ENCODE measurements at places on chromosomes 5 and 9. TPM values are rescaled to one million over a fixed set of nuclear protein-coding genes. Genes with fewer than 3 reads are reported as not detected.

DNA sequence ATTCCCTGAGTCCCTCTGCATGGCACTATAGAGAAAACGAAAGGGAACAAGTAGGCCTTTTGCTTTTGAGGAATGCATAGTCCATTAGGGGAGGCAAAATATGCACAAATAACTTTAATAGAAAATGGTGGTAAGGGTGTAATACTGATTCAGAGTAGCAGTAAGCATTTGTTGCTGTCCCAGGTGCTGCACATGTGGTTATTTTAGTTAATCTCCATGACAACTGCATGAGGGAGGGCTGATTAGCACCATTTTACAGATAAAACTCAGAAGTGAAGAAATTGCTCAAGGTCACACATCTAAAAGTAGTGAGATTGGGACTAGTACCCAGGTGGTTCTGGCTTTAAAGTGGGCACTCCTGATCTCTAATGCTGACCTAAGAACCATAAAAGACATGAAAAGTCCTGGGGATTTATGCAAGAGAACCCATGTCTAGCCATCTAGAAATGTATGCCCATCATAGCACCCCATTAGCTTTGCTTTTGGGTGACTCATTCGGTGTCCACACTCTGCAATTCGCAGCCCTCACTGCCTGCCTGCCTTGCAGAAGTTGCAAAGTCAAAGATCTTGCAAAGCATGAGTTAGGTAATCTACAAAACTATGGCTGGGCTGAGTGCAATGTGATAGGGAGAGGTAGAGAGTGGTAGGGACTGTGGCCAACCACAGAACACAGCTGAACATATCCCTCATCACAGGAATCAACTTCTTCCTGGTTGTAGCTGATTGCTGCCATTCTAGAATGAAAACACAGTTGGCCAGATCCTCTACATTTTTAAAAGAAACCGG lies 195.2 kb downstream of the PTTG1 start:
- DNase-seq: no peak
- no peaks in the 10 kb centered on the region for H3K36me3 ChIP-seq
- H3K27me3 ChIP-seq: peaks cover 4% of the 10 kb centered on the region
- H3K4me1 ChIP-seq: no peaks in the 10 kb centered on the region
- H3K27ac ChIP-seq: no peak overlapping the region

GRCh38 chr5:29697785-29698414 lies 1495.6 kb upstream of the CDH6 start:
- H3K27ac ChIP-seq: no peak overlapping the region
- H3K4me1 ChIP-seq: no peaks in the 10 kb centered on the region
- no peaks in the 10 kb centered on the region for H3K36me3 ChIP-seq
- H3K4me3 ChIP-seq: no peak overlapping the region
- no peak for DNase-seq

DNA sequence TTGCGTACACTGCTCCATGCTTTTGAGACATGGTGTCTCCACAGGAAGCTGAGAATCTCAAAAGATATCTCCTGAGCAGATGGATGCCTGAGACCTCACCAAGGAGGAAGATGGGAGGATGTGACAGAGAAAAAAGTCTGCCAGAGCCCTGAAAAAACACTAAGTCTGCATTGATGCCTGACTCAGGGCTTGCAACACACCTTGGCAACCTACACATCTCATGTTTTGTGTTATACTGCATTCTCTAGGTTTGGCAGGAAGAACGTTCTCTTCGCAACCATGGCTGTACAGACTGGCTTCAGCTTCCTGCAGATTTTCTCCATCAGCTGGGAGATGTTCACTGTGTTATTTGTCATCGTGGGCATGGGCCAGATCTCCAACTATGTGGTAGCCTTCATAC lies 19.2 kb downstream of the SLC22A4 start:
- H3K36me3 ChIP-seq: no peaks in the 10 kb centered on the region
- H3K4me1 ChIP-seq: no peaks in the 10 kb centered on the region
- H3K4me3 ChIP-seq: no peak overlapping the region
- no peak overlapping the region for H3K27ac ChIP-seq
- no peak for DNase-seq
- no peaks in the 10 kb centered on the region for H3K27me3 ChIP-seq

GRCh38 chr5:91281401-91281800 lies 101.7 kb downstream of the ARRDC3 start:
- H3K4me3 ChIP-seq: peak overlapping the region; percentile 99
- no peak for DNase-seq
- H3K36me3 ChIP-seq: peaks cover 7% of the 10 kb centered on the region
- no peak overlapping the region for H3K27ac ChIP-seq
- peaks cover 18% of the 10 kb centered on the region for H3K4me1 ChIP-seq

DNA sequence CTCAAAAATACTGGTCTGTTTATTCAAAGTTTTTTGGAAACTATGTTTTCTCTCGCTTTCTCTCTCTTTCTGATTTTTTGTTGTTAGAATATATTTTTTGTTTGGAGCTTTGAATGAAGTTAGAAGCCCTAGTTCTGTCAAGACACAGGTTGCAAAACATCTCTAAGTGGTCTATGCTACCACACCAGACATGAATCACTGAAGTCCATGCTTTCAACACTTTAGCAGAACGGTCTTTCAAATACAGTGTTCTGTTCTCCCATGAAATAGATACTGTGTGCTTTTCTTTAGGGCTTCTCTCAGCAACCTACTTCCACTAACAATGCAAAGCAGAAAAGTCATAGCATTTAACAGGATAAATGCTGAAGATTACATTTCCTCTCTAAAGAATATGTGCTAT lies 392.5 kb downstream of the TMEM167A start:
- no peaks in the 10 kb centered on the region for H3K36me3 ChIP-seq
- no peak overlapping the region for H3K4me3 ChIP-seq
- no peaks in the 10 kb centered on the region for H3K27me3 ChIP-seq
- H3K27ac ChIP-seq: no peak overlapping the region

DNA sequence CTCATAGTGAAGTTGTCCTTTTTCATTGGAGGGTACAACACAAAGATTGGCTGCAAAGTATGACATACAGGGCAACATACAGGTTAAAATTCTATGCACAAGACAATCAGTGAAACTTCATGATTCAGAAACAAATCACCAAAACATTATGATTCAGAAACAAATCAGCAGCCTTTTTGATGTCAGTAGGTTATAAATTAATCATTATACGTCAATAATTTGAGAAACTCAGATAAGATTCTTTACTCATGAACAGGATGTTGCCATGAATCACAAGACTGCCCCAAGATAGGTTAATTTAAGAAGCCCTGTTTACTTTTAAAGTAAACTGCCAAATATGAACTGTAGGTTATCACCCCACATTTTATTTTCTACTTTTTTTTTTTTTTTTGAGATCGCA lies 62.2 kb upstream of the IL33 start:
- no peaks in the 10 kb centered on the region for H3K36me3 ChIP-seq
- H3K4me1 ChIP-seq: no peaks in the 10 kb centered on the region
- H3K27ac ChIP-seq: no peak overlapping the region
- no peak overlapping the region for H3K4me3 ChIP-seq
- H3K27me3 ChIP-seq: peaks cover 29% of the 10 kb centered on the region

DNA sequence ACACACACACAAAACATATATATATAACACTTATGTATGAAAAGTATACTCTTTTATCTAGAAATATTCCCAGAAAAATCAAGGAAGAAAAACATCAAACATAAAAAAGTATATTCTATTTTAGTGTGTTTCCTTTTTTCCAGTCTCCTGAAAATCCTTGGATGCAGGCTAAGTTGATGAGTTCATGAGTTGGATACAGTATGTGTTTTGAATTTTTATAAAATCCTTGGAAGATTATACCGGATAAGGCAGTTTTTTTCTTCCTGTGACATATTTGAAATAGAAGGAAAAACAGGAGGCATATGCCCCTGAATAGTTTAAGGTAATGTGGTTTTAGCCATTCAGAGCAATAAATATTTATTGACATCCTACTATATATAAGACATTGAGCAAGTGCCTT lies 203.6 kb downstream of the SNX18 start:
- no peak overlapping the region for H3K4me3 ChIP-seq
- no peaks in the 10 kb centered on the region for H3K27me3 ChIP-seq
- peak overlapping the region; percentile 79 for H3K27ac ChIP-seq
- H3K4me1 ChIP-seq: peaks cover 14% of the 10 kb centered on the region
- H3K36me3 ChIP-seq: peaks cover 12% of the 10 kb centered on the region
- DNase-seq: no peak

Gene PCDHGA7
- not detected for polyA plus RNA-seq

DNA sequence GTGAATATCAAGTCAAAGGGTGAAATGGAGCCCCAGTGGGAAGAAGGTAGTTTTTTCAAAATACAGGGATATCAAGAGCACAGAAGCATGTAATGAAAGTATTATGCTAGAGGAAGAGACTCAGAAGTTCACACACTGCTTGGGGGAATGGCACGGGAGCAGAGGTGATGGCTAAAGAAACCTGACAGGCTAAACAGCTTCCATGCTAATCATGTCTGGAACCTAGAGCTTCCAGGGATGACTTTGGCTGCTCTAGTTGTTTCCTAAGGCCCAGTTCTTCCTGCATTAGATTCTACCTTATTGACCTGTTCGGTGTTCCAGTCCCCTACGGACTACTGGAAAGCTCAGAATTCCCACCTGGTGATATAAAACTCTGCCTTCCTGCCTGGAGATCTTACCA lies 34.3 kb downstream of the TRIM32 start:
- no peaks in the 10 kb centered on the region for H3K27me3 ChIP-seq
- H3K4me3 ChIP-seq: no peak overlapping the region
- H3K27ac ChIP-seq: no peak overlapping the region
- no peaks in the 10 kb centered on the region for H3K36me3 ChIP-seq

DNA sequence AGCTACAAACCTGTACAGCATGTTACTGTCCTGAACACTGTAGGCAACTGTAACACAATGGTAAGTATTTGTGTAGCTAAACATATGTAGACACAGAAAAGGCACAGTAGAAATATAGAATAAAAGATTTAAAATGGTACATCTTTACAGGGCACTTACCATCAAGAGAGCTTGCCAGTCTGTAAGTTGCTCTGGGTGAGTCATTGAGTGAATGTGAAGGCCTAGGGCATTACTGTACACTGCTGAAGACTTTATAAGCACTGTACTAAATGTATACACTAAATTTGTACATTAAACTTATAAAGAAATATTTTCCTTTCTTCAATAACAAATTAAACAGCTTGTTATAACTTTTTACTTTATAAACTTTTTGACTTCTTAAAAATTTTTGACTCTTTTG lies 20.5 kb downstream of the ADRB2 start:
- H3K27me3 ChIP-seq: no peaks in the 10 kb centered on the region
- no peak overlapping the region for H3K27ac ChIP-seq
- H3K4me1 ChIP-seq: peaks cover 41% of the 10 kb centered on the region
- H3K36me3 ChIP-seq: peaks cover 11% of the 10 kb centered on the region

GRCh38 chr5:116626272-116626723 lies 51.7 kb upstream of the SEMA6A start:
- no peak for DNase-seq
- H3K27ac ChIP-seq: no peak overlapping the region
- no peaks in the 10 kb centered on the region for H3K4me1 ChIP-seq

GRCh38 chr5:39224196-39224761 lies 4.9 kb upstream of the FYB1 start:
- no peaks in the 10 kb centered on the region for H3K36me3 ChIP-seq
- H3K4me1 ChIP-seq: no peaks in the 10 kb centered on the region
- no peak for DNase-seq

Gene HCN1
- not detected for polyA plus RNA-seq

Gene PCDHA1
- not detected for polyA plus RNA-seq

GRCh38 chr5:112643339-112643971 lies 94.2 kb upstream of the APC start:
- no peak for DNase-seq
- H3K4me3 ChIP-seq: no peak overlapping the region
- no peaks in the 10 kb centered on the region for H3K36me3 ChIP-seq
- H3K4me1 ChIP-seq: no peaks in the 10 kb centered on the region
- peaks cover 22% of the 10 kb centered on the region for H3K27me3 ChIP-seq
- no peak overlapping the region for H3K27ac ChIP-seq

DNA sequence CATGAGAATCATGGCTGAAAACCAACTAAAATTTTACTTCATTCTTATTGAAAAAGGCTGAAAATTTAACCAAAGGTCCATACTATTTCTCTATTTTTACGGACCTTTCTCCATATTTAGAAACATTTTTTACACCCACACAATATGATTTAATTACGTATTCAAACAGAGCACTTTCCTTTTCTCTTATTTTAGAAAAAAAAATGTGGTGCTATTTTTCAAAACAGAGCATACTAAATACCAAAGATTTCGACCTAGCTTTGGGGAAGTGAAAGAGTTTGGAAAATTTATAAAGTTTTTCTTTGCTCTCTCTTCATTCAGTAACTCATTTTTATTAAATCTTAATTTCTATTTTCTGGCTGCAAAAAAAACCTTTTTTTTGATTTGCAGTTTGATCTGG lies 38.1 kb downstream of the RNF145 start:
- peak overlapping the region; percentile 30 for H3K27ac ChIP-seq
- no peak for DNase-seq
- no peak overlapping the region for H3K4me3 ChIP-seq
- H3K27me3 ChIP-seq: no peaks in the 10 kb centered on the region
- H3K4me1 ChIP-seq: peaks cover 11% of the 10 kb centered on the region
- H3K36me3 ChIP-seq: peaks cover 6% of the 10 kb centered on the region

DNA sequence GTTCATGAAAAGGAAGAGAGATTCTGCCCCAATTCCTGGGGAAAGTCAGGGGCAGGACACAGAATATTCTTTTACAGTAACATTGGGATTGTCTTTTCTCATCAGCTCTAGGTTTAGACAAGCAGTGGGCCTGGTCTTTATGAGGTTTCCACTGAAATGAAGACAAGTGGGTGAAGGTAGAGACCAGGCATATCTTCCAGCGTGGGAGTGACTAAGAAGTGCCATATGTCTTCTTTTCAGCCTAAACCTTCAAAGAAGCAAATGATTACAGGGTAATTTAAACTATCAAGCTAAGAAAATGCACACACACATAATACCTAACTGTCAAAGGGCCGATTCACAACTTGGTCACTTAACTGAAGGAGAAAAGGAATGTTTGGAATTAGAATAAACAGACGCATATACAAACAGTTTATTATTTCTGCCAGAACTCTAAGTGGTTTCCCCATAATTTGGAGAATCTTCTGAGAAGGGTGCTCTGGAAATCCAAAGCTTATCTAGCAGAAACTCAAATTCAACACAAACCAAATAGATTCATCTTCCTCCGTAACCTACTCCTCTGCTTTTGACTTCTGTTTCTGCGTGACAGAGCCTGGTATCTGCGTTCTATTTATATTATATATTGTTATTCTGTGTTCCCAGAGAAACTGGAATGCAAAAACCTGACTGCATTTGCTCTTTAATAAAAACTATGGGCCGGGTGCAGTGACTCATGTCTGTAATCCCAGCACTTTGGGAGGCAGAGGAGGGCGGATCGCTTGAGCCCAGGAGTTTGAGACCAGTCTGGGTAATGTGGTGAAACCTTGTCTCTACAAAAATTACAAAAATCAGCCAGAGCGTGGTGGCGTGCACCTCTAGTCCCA lies 22.0 kb upstream of the TEK start:
- H3K27me3 ChIP-seq: no peaks in the 10 kb centered on the region
- H3K27ac ChIP-seq: no peak overlapping the region
- no peaks in the 10 kb centered on the region for H3K36me3 ChIP-seq
- no peaks in the 10 kb centered on the region for H3K4me1 ChIP-seq
- no peak for DNase-seq

DNA sequence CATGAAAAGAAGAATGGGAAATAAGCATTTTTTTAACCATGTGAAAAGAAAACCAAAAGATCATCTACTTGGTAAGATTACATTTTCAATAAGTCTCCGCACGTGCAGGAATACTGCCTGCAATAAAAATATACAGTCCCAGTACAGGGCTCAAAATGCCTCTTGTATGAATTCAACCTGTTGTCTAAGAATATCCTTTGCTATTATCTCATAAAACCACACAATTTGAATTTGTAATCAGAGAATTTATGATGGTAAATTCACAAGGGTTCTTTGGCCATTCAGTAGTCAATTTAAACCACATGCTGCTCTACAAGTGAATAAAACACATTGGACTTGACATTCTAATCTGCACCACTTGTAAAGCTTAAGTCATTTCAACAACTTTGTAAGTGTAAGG lies 46.6 kb downstream of the ST8SIA4 start:
- no peak overlapping the region for H3K4me3 ChIP-seq
- H3K27me3 ChIP-seq: no peaks in the 10 kb centered on the region
- no peak for DNase-seq
- peaks cover 57% of the 10 kb centered on the region for H3K4me1 ChIP-seq

Gene TEK
- not detected for polyA plus RNA-seq
